ENCODE measurements at places on chromosomes 13 and 19.

GRCh38 chr19:41352279-41352608 is 1.5 kb downstream of the TGFB1 start:
- DNase-seq, result no peak

GRCh38 chr19:56134654-56134921 is 6.5 kb upstream of the ZNF444 start:
- DNase-seq, result no peak

DNA sequence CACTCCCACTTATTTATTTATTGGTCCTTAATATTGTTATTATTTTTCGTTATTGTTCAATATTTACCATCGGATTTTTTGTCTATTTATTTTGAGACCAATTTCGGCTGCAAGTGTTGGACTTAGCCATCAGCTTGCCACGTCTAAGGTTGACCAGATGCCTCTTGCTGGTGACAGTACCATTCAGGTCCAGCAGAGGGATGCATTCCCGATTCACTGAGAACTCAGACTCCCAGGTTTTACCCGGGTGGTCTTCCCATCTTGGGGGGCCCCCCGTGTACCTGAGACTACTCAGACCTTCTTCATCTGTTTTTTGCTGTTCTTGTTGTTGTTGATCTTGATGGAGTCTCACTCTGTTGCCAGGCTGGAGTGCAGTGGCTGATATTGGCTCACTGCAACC is 1435.2 kb downstream of the UQCRFS1 start:
- no peak for DNase-seq

DNA sequence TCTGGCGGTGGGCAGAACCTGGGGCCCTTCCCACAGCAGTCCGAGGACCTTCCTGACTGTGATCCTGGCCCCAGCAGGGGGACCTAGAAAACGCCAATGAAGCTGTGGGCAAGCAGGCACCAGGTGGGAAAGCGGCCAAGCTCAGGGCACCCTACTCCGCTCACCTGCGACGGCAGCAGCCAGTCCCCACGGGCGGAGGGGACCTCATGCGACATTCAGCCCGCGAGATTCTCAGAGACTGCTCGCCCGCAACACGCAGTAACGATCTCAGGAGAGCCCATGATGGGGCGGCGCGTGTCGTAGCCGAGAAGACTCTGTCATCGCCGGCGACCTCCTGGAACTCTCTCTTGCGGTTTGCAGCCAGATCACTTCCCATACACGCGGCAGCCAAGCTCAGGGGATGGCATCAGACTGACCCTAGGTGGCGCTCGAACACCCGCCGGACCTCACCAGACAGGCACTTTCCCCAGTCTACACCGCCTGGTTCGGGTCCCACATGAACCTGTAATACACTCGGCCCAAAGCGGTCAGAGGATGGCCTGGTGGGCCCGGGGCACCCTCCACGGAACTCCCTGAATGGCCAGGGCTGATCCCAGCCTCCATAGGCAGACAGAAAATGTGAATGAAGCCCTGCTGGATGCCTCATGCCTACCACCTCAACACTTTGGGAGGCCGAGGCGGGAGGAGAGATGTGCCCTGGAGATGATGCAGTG is 26.5 kb downstream of the MAN2B1 start:
- DNase-seq, result peak; percentile 0

DNA sequence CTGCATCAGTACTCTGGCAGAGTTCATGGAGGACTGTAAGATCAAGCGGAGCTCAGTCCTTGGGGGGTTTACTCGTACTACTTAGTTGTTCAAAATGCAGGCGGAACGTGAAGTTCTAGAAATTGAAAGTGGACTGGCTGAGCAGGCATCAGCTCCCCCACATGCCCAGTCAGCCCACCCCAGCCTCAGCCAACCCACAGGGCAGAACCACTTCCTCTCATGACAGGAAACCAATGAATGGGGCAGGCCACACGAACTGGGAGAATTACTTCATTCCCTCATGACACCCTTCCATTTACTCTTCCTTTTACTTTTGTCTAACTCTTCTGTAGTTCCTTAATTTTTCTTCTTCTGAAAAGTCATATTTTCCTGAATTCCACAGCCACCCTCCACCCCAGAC is 71.9 kb downstream of the FLT1 start:
- no peak for DNase-seq

DNA sequence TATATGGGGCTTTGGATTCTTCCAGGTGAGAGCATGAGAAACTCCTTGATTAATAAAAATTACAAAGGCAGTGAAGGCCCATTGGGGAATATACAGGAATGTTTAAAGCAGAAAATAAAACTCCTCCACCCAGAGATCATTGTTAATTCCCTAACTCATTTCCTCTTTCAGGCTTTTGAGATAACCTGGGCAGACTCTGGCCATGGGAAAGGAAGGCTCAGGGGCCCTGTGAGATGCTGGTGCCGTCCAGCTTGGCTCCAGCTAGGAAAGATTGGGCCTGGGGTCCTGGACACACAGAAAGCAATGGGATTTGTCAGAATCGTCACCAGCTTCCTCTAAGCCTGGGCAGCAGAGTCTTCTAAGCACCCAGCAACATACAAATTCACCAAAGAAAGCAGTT is 36.8 kb upstream of the SPATA13 start:
- no peak for DNase-seq

DNA sequence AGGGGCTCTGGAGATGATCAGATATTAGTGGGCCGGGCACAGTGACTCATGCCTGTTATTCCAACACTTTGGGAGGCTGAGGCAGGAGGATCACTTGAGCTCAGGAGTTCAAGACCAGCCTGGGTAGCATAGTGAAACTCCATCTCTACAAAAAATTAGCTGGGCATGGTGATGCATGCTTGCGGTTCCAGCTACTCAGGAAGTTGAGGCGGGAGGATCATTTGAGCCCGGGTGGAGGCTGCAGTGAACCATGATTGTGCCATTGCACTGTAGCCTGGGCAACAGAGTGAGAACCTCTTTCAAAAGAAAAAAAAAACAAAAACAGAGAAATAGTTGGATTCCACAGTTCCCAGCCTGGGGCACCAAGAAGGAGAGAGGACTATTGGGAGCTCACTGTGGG is 17.9 kb upstream of the SHFL start:
- no peak for DNase-seq

All from NCI-H345 (cell line).